Adrenal gland (tissue), 19 donors: ENCODE measurements at places on chromosomes 6 and 20. TPM values are rescaled to one million over a fixed set of nuclear protein-coding genes. Genes with fewer than 3 reads are reported as not detected.

DNA sequence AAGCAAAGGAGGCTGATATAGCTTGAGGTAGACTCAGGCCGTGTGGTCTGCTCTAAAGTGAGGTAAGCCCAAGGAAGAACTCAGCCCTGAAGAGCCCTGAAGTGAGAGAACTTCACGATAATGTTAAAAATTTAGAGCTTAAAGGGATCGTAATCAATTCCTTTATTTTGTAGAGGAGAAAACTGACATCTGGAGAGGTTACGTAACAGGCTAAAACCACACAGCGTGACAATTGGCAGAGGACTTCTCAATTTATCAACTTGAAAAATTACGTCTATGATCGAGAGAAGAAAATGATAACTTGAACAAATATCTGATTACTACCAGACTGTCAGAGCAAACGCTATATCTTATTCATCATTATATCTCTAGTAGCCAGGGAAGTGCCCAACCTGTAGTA is 121.8 kb upstream of the FOXO3 start:
- no peaks in the 10 kb centered on the region for H3K4me1 ChIP-seq
- no peak overlapping the region for H3K27ac ChIP-seq
- no peaks in the 10 kb centered on the region for H3K36me3 ChIP-seq
- no peak overlapping the region for H3K4me3 ChIP-seq
- no peak for DNase-seq
- no peaks in the 10 kb centered on the region for H3K27me3 ChIP-seq

DNA sequence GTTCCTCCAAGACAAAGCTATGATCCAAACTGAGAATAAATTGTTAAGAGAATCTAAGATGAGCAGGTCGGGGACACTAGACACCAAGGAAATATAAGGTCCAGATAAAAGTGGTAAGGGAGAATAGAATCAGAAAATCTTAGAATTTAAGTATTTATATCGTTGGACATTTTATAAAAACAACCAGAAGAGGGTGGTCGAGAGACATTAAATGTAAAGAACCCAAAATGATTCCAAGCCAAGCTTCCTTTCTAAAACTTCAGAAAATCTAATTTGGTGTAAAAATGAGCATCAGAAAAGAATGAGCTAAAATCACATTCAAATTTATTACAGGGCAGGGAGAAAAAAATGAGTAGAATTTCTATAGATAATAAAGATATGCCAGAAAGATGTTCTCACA is 97.8 kb upstream of the OGFRL1 start:
- H3K27ac ChIP-seq = no peak overlapping the region
- DNase-seq = no peak
- H3K36me3 ChIP-seq = no peaks in the 10 kb centered on the region
- no peak overlapping the region for H3K4me3 ChIP-seq
- no peaks in the 10 kb centered on the region for H3K27me3 ChIP-seq

DNA sequence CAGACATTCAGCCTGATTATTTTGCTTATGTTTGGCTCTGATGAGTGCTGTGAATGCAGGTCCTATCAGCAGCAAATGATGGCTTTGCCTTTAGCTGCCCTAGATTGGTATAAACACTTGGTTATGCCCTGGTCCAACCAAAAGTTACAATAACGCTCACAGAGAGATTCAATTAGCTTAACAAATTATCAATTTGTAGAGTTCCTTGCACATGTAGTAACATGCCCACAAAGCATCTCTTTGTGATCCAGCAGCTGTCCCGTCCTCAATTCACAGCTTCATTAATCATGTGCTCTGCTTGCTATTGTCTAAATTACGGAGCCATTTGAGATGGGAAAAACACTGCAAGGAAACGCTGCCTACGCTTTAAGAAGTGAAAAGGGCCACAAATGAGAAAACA is 457.9 kb downstream of the HDGFL1 start:
- H3K27ac ChIP-seq = no peak overlapping the region
- H3K4me1 ChIP-seq = no peaks in the 10 kb centered on the region
- no peaks in the 10 kb centered on the region for H3K36me3 ChIP-seq
- H3K27me3 ChIP-seq = no peaks in the 10 kb centered on the region
- DNase-seq = no peak

DNA sequence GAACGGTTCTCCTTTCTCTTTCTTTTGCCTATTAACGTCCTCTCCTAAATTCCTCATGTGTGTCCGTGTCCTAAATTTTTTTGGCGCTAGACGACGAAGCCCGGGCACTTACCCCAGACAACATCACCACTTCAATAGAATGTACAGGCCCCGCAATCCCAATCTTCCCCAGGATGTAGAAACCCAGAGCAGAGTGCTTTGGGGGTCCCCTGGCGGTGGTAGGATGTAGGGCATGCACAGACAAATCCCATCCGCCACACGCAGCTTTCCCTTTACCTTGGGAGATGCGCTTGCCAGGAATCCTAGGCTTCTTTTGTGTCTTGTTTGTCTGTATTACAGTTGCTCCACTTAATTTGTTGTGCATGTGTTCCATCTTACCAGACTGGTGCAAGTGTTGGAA is 417.3 kb upstream of the ARID1B start:
- H3K36me3 ChIP-seq = no peaks in the 10 kb centered on the region
- no peaks in the 10 kb centered on the region for H3K27me3 ChIP-seq
- DNase-seq = no peak
- H3K27ac ChIP-seq = no peak overlapping the region

- no peak overlapping the region for H3K27ac ChIP-seq
- H3K27me3 ChIP-seq = no peaks in the 10 kb centered on the region
These were observed 35.6 kb downstream of the ADGRF4 start for GRCh38 chr6:47733879-47734558.

DNA sequence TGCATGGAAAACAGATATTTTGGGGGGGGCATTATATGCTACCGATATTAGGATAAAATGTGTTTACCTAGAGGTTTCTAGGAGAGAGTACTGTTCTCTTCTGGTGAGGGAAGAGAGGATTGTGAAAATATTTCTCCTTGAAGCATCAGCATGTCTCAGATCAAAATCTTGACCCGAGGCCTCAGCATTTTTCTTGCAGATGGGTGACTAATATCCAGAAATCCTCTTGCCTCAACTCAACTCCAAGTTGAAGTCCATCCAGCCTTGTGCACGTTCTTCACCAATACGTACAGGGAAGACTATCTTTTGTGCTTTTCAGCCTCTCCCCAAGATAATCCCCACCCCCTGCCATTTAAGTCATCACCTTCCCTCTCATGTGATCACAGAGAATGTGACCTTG is 59.5 kb downstream of the PRND start:
- H3K36me3 ChIP-seq = no peaks in the 10 kb centered on the region
- DNase-seq = no peak
- H3K4me1 ChIP-seq = no peaks in the 10 kb centered on the region
- H3K4me3 ChIP-seq = no peak overlapping the region
- no peaks in the 10 kb centered on the region for H3K27me3 ChIP-seq

DNA sequence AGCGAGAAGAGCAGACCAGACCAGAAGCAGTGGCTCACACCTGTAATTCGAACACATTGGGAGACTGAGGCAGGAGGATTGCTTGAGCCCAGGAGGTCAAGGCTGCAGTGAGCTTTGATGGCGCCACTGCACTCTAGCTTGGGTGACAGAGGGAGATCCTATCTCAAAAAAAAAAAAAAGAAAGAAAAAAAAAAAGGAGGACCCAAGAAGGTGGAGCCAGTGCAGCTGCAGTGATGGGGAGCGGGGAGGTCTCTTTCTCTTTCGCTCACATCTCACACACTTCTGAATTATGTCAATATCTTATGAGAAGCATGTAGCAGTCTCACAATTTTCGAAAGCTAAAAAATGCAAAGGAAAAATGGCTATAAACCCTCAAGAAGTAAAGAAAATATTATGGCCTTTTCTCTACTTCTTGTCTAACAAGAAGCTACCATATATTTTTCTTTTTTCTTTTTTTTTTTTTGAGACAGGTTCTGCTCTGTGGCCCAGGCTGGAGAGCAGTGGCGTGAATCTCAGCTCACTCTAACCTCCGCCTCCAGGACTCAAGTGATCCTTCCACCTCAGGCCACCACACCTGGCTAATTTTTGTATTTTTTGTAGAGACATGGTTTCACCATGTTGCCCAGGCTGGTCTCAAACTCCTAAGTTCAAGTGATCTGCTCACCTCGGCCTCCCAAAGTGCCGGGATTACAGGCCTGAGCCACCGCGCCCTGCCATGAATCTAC is 3.8 kb upstream of the SPO11 start:
- DNase-seq = no peak
- no peaks in the 10 kb centered on the region for H3K4me1 ChIP-seq
- H3K27me3 ChIP-seq = peaks cover 21% of the 10 kb centered on the region

DNA sequence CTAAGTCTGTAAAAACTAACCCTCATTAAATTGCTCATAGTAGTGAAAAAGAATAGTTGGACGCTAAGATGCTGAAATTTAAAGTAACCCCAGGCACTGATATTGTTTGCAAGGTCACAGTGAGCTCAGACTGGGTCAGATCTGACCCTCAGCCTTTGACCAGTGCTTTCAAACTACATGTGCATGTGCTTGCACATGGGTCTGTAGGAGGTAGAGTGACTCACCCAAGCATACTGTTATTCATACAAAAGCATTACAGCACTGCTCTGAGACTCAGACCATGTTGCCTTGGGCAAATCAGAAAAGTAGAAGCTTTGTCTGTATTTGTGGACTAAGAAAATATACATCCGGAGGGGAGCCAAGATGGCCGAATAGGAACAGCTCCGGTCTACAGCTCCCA is 326.4 kb upstream of the MARCKS start:
- H3K4me3 ChIP-seq = no peak overlapping the region
- H3K27me3 ChIP-seq = no peaks in the 10 kb centered on the region
- H3K36me3 ChIP-seq = no peaks in the 10 kb centered on the region

- no peak overlapping the region for H3K27ac ChIP-seq
- no peak overlapping the region for H3K4me3 ChIP-seq
- no peaks in the 10 kb centered on the region for H3K27me3 ChIP-seq
- DNase-seq = no peak
These were observed 236.0 kb upstream of the DEFB112 start for GRCh38 chr6:50285735-50286134.

DNA sequence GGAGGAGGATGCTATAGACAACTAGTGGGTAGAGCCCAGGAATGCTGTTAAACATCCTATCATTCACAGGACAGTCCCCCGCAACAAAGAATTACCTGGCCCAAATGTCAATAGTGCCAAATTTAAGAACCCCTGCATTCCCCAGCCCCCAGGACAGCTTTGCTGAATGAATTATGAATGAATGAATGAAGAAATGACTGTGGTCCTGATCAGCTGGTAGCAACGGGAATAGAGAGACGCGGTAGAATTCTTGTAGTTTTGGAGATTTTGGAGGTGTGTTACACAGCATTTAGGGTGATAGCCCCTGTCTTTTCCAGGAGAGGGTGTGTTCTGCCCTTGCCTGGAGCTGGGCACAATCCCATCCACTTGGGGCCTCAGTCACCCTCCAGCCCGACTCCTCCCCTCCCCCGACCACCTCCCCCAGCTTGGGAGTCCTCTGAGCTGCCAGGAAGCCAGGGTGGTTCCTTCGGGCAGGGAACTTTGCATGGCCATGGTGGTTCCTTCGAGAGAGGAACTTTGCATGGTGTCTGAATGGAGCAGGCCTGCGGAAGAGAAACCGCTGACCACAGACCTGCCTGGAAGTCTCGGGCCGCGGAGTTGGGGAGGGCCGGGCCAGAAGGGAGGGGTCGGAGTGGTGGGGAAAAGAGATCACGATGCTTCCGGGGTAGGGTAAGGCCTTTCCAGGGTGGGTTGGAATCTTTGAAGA is 1.0 kb upstream of the HCK start:
- H3K27ac ChIP-seq = peak overlapping the region; percentile 81
- no peaks in the 10 kb centered on the region for H3K36me3 ChIP-seq
- peak; percentile 38 for DNase-seq
- no peaks in the 10 kb centered on the region for H3K4me1 ChIP-seq
- H3K27me3 ChIP-seq = peaks cover 42% of the 10 kb centered on the region

- H3K4me1 ChIP-seq = no peaks in the 10 kb centered on the region
- no peak overlapping the region for H3K27ac ChIP-seq
- DNase-seq = no peak
- no peaks in the 10 kb centered on the region for H3K27me3 ChIP-seq
These were observed 115.3 kb downstream of the AHI1 start for GRCh38 chr6:135382182-135382628.

DNA sequence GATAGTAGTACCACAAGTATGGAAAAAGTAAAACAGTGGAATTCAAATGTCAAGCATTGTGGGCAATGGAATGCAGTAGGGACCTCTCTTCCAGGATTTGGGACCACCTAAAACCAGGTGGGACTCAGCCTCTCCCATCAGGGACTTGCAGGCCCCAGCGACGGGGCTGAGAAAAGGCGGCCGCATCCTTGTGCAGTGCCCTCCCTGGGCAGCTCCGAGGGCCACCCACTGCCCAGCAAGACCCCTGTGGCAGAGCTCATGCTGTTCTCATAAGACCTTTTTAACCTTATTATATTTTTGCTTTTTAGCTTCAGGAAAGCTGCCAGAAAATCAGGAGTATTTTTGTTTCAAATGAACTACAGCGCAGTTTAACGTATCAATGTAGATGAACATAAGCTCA is 142.6 kb upstream of the RPS6KA2 start:
- H3K4me3 ChIP-seq = no peak overlapping the region
- no peaks in the 10 kb centered on the region for H3K27me3 ChIP-seq
- no peaks in the 10 kb centered on the region for H3K4me1 ChIP-seq
- no peak overlapping the region for H3K27ac ChIP-seq

GRCh38 chr20:9838378-9839295 is at the start of gene PAK5:
PAK5 (minus strand) TSS chr20:9839076; CDS start chr20:9644328, 194,748 bp downstream.
- H3K27ac ChIP-seq = no peak within 1 kb of the TSS
- H3K27me3 ChIP-seq = no peaks in the 10 kb centered on the region
- H3K4me3 ChIP-seq = peak within 1 kb of the TSS; percentile 35

DNA sequence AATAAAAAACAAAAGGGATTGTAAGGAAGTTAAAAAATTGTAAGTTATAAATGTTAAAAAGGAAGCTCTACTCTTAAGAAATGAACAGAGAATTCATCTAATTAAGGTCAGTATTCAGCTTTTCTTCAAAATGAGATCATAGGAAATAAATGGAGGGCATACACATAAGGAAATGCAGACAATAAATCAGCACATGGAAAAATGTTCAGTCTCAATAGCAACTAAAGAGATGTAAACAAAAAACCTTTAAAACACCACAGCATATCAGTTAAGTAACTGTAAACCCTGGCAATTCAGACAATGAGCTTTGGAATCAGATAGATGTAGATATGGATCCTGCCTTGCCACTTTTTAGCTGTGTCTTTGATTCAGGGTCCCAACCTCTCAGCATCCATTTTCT is 24.0 kb upstream of the CLIC5 start:
- no peaks in the 10 kb centered on the region for H3K36me3 ChIP-seq
- H3K27ac ChIP-seq = no peak overlapping the region
- H3K4me3 ChIP-seq = no peak overlapping the region
- no peaks in the 10 kb centered on the region for H3K4me1 ChIP-seq
- H3K27me3 ChIP-seq = no peaks in the 10 kb centered on the region

GRCh38 chr6:146253691-146254090 is 224.8 kb downstream of the GRM1 start:
- H3K4me3 ChIP-seq = no peak overlapping the region
- no peak overlapping the region for H3K27ac ChIP-seq
- no peaks in the 10 kb centered on the region for H3K36me3 ChIP-seq
- no peak for DNase-seq
- no peaks in the 10 kb centered on the region for H3K27me3 ChIP-seq
- no peaks in the 10 kb centered on the region for H3K4me1 ChIP-seq

GRCh38 chr20:44706301-44707017 is 8.7 kb upstream of the CCN5 start:
- no peaks in the 10 kb centered on the region for H3K27me3 ChIP-seq
- peaks cover 25% of the 10 kb centered on the region for H3K4me1 ChIP-seq
- H3K27ac ChIP-seq = no peak overlapping the region
- no peak for DNase-seq

GRCh38 chr6:125104425-125104824 is 49.1 kb upstream of the TPD52L1 start:
- no peak overlapping the region for H3K4me3 ChIP-seq
- H3K4me1 ChIP-seq = peaks cover 3% of the 10 kb centered on the region
- no peak for DNase-seq
- H3K36me3 ChIP-seq = no peaks in the 10 kb centered on the region
- H3K27me3 ChIP-seq = no peaks in the 10 kb centered on the region

The MAP7 gene
- total RNA-seq = 13.4 TPM

The MUCL3 gene
- total RNA-seq = not detected

The SIRPB2 gene
- total RNA-seq = 11.7 TPM

The TTPAL gene
- 17.8 TPM for total RNA-seq

The C2 gene
- 107 TPM for total RNA-seq

The SLC4A11 gene
- 19.9 TPM for total RNA-seq
